ENCODE measurements at places on chromosomes 1 and 21.

DNA sequence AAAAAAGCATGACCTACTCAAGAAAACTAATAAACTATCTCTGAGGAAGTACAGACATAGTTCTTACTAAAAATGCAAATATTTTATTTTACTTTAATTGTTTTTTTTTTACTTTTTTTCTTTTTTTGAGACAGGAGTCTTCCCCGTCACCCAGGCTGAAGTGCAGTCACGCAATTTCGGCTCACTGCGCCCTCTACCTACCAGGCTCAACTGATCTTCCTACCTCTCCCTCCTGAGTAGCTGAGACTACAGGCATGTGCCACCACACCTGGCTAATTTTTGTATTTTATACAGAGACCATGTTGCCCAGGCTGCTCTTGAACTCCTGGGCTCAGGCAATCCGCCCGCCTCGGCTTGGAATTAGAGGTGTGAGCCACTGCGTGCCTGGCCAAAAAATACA is 1263.1 kb downstream of the KCNT2 start:
- DNase-seq: no peak

DNA sequence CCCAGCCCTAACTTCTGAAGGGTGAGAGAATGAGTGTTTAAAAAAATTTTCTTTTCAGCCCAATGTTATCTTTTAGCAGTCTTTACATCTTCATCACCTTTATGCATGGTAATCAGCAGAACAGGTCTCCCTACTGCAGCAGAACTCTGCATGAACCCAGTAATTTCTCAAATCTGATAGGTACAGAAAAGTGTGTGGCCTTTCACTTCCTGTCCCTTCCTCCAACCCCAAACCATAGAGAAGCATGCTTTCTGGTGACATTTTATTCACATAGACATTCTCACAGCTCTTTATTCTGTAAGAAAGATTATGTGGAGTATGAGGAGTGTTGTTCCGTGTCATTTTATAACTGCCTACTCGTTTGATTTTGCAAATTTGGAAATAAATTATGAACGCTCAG is 68.6 kb downstream of the RPAP2 start:
- DNase-seq: no peak

GRCh38 chr21:35284199-35284598 is 235.1 kb upstream of the RUNX1 start:
- DNase-seq: no peak

GRCh38 chr1:196609370-196609737 is 1.1 kb upstream of the KCNT2 start:
- DNase-seq: no peak

GRCh38 chr1:106961646-106962045 is 94.8 kb upstream of the PRMT6 start:
- DNase-seq: no peak

Data from stimulated activated CD4-positive, alpha-beta T cell treated with anti-CD3 and anti-CD28 coated beads, Interleukin-4, amount 100 ng/mL, for 48 hours (primary cell).